Epithelial cell of proximal tubule (primary cell): ENCODE measurements at places on chromosomes 4 and X. TPM values are rescaled to one million over a fixed set of nuclear protein-coding genes. Genes with fewer than 3 reads are reported as not detected.
A peak's percentile ranks its signal among the peaks of the same experiment; 100 is the strongest.

FLNA gene
- total RNA-seq = 953 and 1,430 TPM in 2 replicates

DSPP gene
- not detected in 2 replicates for total RNA-seq

GUCY1A1 gene
- total RNA-seq = 0.72 and 3.7 TPM in 2 replicates

IL1RAPL1 gene
- not detected in 2 replicates for total RNA-seq

DNA sequence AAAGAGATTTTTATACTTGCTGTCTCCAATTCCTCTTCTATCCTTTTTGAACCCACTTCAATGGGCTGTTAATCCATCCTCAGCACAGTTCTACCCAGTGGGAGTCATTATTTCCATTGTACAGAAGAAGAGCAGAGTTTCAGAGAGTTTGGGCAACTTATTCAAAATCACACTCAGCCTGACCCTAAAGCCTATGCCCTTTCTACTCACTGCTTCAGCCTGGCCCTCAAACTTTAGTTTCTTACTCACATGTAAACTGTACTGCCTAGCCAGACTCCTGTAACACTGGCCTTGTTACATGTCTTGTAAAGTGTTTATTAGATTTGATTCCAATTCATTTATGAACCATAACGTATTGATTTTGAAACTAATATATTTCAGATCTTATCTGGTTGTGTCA lies 25.1 kb upstream of the USO1 start:
- DNase-seq = no peak

DNA sequence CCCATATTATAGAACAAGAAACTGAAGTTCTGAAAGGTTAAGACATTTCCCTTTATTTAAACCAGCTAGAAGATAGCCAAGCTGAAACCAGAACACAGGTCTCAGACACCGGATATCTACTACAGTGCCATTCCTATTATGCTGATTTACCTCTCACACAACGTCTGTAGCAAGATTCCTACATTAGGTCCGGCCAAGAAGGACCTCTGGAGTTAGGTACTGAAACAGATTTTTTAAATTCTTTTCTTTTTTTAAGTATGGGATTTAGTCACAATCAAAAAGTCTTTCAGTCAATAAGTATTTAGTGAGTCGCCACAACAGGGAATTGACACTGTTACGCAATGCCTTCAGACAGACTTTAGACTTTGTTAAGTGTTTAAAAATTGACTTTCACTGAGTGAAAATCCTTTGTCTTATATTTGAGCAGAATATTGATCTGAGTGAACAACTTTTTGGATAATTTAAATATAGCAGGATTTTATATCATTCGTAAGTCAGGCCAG lies 26.5 kb upstream of the SPANXN4 start:
- no peak for DNase-seq

DNA sequence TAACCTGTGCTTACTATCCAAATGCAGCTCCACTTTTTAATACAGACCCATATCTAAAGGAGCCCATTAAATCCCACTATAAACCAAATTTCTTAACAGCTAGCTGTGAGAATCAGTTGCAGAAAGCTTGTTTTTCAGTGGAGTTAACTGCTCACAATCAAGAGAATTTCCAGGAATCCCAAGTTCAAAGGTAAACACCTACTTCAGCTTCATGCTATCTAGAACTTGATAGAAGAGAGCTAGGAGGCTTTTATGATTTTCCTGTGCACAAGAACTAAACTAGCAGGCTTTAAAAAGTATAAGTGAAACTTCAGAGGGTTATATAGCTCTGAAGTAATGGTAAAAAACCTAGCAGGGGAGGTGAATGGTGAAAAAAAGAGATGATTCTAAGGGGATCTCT lies 96.2 kb upstream of the PABPC4L start:
- DNase-seq = no peak

DNA sequence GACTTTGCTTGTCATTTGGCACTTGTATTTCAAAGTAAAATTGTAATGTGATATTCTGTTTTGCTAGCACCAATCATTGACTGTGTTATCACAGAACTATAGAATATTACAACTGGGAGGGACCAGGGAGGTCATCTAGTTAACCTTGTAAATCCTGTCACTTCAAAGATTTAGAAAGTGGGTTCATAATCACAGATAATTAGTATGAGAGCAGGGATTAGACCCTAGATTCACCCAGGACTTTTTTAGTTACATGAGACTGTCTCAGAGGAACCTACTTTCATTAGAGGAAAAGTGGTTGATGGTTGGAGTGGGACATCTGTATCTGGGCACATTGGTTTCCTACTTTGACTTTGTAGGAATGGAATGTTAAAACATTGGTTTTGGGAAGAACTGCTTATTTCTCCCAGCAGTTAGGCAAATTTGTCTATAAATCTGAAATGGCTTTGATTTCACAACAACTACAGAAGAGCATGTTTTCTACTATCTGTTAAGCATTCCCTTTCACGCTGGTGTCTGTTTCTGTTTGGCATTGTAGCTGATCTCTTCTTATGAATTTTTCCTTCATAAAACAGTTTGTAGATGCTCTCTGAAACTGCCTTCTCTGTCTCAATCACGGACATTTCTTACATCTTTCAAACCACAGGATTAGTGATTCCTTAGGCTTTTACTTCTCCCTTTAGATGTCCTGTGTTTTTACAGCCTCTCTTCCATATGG lies 144.1 kb downstream of the DIPK2B start:
- no peak for DNase-seq

- DNase-seq = no peak
These were observed 4.6 kb downstream of the P2RY4 start for GRCh38 chrX:70255452-70255851.

DNA sequence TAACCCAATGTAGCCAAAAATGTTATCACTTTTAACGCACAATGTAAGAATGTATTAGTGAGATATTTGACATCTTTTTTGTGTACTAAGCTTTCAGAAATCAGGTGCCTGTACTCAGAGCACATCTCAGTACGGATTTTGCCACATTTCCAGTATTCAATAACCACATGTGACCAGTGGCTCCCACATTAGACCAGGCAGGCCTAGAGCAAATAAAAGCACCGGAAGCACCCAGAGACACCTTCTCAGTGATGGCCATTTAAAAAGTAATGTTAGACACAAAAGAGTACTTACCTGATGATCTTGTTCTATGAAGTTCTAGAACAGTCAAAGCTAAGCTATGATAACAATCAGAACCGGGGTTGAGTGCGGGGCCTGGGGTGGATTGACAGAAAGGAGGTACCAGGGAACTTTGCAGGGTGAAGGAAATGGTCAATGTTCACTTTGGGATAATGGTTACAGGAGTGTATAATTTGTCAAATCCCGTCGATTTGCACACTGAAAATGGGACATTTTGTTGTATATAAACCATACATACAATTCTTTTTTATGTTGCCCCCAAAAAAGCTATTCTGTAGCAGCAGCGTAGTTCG lies 1.2 kb downstream of the CTPS2 start:
- DNase-seq = no peak

DNA sequence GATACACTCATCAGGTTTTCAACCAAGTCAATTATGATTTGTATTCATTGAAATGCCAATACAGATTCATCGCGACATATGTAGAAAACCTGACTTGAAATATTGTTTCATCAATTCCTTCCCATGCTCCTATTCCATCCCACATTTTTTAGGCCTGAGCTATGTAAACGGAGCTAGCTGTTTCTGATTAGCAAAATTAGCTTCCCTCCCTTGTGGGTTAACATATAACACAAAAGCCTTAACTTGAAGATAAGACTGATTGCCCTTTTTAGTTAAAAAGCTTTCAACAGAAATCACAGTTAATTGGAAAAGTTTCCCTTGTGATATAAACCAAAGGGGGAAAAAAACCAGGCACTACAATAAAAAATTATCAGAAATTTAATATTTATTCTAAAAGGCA lies 32.8 kb upstream of the DCLK2 start:
- DNase-seq = no peak

- no peak for DNase-seq
These were observed 129.1 kb downstream of the CPZ start for GRCh38 chr4:8721621-8722020.

GRCh38 chrX:40201329-40201885 lies 103.6 kb upstream of the BCOR start:
- no peak for DNase-seq

GRCh38 chrX:111260451-111260850 lies 9.8 kb downstream of the CAPN6 start:
- no peak for DNase-seq

DNA sequence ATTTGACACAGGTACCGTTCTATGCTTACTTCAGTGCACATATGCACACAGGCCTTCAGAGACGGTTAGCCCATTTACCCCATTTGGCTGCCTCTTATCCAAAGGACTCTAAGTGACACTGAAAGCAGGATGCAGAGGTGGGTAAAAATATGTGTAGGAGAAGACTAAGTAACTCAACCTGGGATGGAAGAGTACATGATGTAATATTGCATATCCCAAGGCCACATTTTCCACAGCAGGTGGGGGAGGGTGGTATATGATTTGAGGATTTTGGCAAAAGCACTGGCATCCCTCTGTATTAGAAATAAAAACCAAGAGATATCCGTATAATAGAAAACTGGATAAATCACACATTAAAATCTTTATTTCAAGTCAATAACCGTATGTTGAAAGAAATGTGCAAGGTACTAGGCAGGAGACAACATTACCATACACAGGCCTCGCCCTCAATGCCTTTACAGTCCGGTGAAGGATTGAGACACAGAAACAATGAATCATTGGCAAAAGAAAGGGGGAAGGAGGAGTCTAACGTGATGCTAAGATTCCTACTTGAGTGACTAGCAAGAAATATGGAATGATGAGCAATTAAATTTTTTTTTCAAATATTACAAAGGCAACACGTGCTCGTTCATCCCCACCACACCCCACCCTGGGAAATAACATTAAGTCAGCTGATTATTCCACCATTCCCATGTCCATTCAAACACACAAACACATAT lies 161.0 kb upstream of the RASGEF1B start:
- peak; percentile 68 for DNase-seq

DNA sequence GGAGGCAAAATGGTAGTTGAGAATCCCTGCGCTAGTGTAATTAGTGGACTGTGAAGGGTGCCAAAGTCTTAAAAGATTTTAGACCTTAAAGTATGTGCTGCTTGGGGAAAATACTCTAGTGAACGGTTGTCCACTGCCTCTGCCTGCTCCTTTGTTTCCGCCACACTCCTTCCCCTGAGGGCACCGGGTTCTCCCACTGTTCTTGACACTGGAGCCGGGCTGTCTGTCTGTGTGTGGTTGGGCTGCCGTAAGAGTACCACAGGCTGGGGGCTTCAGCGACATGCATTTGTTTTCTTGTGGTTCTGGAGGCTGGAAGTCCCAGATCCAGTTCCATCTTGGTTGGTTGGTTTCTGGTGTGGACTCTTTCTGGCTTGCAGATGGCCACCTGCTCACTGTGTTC lies 76.2 kb downstream of the CLDN34 start:
- no peak for DNase-seq

DNA sequence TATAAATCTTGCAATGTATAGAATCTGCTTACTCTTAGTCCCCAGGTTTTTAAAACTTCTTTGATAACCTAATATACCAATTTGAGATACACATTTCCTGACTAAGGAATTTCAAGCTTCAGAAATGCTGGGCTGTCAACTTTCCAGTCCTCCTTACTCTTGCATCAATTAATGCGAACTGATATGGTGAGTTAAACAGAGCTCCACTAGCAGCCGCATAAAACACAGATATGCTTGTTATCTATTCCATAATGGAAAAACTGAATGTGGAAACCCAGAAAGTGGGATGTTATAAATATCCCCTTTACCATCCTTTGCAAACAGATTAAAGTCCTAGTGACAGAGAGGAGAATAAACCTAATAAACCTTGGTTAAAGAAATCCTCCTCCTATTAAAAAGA lies 1913.7 kb downstream of the STIM2 start:
- DNase-seq = no peak

DNA sequence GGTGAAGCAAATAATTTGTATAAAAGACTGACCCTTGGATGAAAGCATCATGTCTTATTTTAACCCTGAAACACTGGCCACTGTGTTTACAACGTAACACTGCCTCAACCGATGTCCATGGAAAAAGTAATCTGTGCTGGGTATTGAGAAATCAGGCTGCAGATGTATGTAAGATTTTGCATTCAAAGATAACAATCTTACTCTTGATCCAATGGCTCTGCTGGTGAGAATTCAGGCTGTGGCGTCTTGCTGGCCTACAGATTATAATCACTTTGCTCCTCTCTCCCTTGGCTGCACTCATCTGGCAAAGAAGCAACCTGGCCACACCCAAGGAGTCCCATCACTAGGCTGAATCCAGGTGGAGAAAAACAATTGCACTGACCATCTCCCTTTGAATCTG lies 7.5 kb downstream of the ADGRA3 start:
- DNase-seq = no peak

GRCh38 chr4:55021214-55021613 lies 104.2 kb downstream of the KDR start:
- DNase-seq = no peak

DNA sequence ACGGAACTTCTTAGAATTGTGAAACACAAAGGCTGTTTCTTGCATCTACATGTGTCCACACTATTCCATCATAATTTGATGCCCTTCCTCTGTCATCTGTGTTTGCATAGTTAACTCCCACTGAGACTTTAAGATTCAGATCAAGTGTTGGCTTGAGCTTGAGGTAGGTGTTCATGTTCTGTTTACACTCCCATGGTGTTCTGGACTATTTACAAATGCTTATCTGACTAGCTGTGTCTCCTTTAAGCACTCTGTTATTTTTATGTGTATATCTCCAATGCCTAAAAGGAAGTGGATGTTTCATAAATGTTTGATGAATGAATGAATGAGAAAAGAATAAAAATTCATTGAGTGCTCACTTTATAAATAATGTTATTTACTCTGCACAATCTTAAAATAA lies 622.7 kb downstream of the RAB28 start:
- no peak for DNase-seq

DNA sequence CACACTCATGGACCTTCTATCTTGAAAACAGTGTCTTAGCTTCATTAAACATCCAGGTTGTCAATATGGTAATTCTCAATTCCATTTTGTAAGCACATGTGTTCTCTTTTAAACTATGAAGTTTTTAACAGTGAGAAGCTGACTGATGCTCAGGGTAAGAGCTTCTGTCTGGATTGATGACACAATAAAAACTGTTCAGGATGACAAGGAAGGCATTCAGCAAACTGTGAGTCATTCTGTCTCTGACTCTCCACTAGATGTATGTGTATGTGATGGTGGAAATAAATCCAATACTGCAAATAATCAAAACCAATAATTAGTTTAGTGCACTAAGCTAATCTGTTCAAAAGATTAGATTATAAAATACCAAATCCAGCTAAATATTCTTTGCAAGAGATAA lies 115.3 kb upstream of the ARX start:
- DNase-seq = no peak
